Activated T-cell treated with anti-CD3 and anti-CD28 coated beads, Interleukin-2, amount 50 U/mL, for 24 hours (primary cell): ENCODE measurements at places on chromosomes 7 and 10.

- DNase-seq: no peak
Measured at GRCh38 chr7:74338366-74339108, 49.3 kb downstream of the CLIP2 start.

- no peak for DNase-seq
Measured at GRCh38 chr10:122435212-122435827, 19.1 kb upstream of the ARMS2 start.

- no peak for DNase-seq
Measured at GRCh38 chr10:87661861-87662785, 2.4 kb downstream of the PAPSS2 start.

DNA sequence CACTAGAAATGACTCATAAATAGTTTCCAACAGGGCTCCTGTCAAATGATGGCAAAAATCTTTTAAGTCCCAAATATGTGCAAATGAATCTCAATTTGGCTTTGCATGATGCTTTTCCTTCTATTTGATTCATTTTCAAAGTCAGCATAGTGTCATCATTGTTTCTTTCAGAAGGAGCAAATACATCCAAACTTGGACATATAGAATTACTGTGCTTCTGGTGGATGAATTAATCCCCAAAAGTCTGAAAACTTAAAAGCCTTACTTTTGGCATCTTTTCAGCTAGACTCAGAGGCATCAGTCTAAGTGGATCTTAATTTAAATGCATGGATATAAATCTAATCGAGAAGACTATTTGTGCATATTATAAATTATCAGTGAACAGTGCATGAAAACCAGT lies 578.1 kb upstream of the FZD8 start:
- DNase-seq: no peak

GRCh38 chr7:5063698-5064097 lies 18.0 kb downstream of the RBAK start:
- DNase-seq: no peak

- no peak for DNase-seq
Measured at GRCh38 chr7:114414156-114415063, at the start of gene FOXP2. Gene FOXP2 (plus strand): TSS chr7:114414815. CDS start chr7:114426512, 11,697 bp downstream.

DNA sequence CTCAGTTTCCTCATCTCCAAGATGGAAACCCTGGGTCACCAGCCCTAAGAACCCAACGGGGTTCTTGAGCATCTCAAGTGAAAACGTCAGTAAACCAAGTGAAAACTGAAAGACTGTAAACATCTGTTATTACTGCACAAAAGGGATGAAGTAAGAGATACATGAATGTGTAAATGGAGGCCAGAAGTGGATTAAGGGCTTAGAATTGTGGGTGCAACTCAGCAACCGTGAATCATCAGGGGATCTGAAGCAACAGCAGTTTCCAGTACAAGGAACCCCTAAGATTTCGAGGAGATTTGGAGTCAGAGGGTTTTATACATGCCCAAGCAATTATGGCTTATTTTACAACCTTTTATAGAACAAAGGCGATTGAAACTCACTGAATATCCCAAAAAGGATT lies 95.7 kb upstream of the SVIL start:
- no peak for DNase-seq

- no peak for DNase-seq
Measured at GRCh38 chr7:159032322-159032721, 112.3 kb downstream of the VIPR2 start.

GRCh38 chr10:54477738-54478137 lies 323.3 kb downstream of the PCDH15 start:
- DNase-seq: no peak

GRCh38 chr7:107007007-107007891 lies 37.3 kb upstream of the PRKAR2B start:
- no peak for DNase-seq

GRCh38 chr10:19325581-19325980 lies 277.0 kb downstream of the MALRD1 start:
- DNase-seq: no peak

DNA sequence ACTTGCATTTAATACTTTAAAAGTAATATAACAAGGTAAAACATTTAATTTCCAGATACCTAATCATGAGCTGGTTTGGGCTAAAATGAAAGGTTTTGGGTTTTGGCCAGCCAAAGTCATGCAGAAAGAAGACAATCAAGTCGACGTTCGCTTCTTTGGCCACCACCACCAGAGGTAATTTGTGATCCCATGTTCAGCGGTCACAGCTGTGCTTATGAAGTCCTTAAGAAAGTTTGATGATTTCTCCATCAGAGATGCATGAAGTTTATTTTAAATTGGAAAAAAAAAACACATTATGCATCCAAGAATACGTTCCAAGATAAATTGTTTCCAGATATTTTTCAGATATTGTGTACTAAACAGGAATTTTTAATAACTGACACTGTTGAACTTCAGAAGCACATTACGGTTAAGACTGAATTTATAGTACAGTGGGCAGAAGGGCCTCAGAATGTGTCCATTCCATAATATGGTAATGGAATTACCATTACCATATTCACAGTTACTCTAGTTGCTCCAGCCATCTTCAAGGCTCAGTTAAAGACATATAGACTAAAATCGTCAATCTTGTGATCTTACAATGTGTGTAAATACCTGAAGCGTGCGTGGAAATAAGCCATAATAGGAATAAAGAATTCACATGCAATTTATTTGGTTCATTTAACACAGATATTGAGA lies 106.8 kb downstream of the ZMYND11 start:
- no peak for DNase-seq

GRCh38 chr7:94129443-94130140 lies 125.4 kb upstream of the BET1 start:
- DNase-seq: no peak

DNA sequence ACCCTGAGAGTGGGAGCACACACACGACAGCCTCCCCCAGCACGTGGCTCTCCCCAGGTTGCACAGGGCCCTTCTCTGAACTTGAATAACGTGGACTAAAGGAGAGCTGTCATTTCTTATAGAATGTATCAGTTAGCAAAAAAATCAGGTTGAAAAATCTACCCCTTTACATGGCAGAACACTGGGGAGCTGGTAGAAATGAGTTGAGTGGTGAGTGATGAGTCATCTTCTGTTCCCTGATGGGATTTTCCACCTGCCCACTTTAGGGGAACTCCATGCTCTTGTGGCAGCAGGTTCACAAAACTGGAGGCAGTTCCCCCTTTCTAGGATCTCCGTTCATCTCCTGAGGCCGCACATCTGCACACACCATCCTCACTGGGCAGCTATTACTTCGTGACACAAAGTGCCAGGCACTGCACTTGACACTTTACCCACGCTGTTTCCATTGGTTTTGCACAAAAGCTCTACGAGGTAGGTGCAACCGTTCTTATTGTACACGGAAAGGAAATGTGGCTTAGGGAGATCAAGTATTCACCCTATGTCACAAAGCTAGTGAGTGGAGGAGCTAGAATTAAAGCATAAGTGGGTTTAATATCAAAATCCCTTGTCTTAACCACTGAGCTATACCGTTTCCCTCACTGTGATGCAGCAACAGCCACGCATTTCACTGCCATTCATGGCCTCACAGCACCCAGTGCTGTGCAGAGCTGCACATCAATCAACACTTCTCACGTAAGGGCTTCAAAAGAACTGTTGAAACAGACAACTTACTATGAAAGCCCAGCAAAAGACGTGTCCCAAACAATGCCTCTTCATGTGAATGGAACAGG lies 80.2 kb downstream of the RNF216 start:
- DNase-seq: peak; percentile 76

- DNase-seq: no peak
Measured at GRCh38 chr10:112536663-112537062, 89.6 kb downstream of the VTI1A start.

DNA sequence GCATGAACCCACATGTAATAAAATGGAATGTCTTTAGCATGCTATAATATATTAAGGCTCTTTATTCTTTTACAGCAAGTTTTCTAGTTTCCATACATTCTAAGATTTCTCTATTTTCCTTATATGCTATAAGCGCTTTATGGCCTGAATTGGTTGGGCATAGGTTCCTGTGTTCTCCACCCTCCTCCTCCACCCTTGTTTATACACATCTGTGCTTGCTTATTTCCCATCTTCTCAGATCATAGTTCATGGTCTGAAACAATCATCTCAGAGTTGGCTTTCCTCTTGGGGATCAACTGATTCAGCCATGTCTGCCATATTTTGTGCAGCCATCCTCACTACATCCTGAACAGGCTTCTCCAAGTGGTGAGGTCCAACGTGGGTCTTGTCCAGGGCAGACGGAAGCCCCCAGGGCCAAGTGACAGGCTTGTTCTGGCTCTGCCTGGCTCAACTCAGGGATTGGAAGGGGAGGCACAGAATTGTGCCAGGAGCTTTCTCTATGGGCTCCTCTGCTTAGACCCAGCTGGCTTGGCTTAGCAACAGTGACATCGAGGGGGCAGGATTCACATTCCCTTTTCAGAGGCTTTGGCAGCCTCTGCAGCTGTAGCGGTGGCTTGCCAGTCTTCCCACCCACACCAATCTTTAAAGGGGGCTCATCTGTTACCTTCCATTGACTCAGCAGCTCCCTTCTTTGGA lies 327.3 kb downstream of the PTEN start:
- no peak for DNase-seq

DNA sequence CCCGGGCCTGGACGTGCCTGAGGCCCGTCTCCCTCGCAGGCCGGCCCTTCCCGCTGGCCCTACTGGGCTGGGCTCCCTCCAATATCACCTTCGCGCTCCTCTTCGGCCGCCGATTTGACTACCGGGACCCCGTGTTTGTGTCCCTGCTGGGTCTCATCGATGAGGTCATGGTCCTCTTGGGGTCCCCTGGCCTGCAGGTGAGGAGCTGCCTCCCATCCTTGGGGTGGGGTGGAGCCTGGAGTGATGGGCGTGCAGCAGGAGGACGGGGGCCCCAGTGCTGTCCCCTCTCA lies 2.1 kb downstream of the CYP2W1 start:
- no peak for DNase-seq

DNA sequence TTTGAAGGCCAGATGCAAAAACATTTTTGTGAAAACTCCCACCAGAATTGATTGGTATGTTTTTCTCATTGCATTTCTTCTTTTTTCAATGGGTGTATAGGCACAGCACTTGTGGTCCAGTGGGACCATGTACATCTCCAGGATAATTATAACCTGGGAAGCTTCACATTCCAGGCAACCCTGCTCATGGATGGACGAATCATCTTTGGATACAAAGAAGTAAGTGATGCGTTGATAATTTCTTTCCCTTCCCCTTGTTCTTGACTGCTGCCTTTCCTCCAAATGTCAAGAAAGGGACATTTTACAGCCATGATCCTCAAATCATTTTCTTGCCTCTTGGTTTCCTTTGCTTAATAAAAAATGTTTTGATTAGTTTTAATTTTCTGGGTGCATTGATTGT lies 331.5 kb downstream of the PLXDC2 start:
- no peak for DNase-seq

DNA sequence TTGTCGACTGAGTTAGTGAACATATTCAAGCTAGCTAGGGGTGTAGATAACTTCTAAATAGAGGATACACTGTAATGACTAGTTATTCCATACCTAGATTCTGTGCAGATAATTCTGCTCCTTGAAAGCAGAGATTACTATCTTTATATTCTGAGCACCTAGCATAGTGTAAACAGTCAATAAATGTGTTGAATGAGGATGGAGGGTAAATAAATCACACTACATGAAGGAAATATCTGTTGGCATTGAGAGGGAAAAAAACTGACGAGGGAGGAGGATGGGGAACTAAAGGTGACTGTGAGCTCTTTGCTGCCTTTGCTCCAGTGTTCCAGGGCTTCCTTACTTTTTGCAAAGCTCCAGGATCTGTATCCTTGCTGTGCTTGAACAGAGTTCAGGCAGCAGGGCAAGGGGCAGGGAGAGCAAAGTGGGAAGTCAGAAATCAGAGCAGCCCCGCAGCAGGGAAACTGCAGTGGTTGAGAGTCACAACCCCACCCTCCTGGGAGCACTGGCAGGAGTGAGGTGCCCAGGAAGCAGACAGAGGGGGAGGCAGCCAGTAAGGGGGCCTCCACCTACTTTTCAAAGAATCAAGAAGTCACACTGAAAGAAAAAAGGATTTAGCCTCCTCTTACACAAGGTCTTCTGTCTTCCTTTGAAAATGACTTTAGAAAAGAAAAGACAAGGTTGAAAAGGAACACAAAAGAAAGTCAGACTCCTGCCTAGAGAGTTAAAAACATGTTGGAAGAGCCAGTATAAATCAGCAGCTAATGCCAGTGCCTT lies 71.8 kb upstream of the LRRN3 start:
- no peak for DNase-seq

DNA sequence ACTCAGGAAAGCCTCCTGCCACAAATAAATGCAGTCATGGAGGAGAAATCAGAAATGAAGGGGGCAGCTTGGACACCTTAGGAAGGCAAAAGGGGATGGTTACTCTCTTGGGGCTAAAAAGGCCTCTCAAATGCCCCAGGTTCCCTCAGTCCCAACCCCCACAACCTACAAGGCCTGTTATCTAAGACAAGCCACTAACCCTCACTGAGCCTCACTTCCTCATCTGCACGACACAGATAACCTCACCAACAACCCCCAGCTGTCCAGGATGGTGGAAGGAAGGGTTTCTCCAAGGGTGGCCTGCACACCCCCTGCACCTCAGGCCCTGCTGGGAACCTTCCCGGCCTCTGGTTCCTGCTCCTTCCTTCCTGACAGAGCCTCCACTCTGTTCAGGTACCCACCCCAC lies 29.2 kb downstream of the SORBS1 start:
- no peak for DNase-seq

DNA sequence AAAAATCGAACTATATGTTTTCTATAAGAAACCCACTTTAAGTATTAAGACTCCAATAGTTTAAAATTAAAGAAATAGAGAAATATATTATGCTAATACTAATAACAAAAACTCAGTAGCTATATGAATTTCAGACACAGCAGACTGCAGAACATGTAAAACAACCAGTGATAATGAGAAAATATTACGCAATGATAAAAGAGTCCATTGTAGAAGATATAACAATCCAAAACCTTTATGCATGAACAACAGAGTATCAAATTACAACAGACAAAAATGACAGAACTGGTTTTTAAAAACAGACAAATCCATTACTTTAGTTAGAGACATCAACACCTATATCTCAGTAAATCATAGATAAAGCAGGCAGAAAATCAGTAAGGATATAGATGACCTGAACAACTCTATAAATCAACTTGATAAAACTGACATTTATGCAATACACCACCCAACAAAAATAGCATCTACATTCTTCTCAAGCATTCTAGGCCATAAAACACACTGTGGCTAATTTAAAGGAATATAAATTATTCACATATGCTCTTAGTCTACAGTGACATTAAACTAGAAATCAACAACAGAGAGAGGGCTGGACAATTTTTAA lies 669.5 kb upstream of the GHITM start:
- DNase-seq: no peak

DNA sequence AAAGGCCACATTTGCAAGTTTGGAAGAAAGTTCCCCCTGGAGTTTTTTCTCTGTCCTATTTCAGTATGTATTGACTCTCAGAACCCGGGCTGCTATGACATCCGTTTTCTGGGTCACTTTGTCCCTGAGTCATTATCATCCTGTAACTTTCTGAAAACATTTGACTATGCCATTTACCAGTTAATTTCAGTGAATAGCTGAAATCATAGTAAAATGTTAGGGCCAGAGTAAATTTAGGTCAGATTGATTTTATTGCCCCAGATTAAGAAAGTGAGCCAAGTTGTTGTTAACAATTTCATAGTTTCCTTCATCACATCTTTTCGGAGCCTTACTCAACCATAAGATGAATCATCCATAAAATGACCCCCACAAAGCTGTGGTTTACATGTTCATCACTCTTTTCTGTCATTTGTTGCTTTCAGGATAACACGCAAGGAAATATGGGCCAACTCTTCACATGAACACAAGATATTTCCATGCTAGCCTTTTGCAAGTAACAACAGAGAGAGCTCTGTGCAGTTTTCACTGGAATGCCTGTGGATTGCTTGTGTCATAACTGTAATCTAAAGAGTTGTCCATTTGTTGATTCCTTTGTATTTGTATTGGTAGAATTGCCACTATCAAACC lies 3.9 kb upstream of the MACC1 start:
- no peak for DNase-seq

GRCh38 chr10:87837445-87837844 lies 19.4 kb upstream of the ATAD1 start:
- DNase-seq: no peak
